Melanocyte of skin (primary cell): ENCODE measurements at places on chromosomes 7 and 10. TPM values are rescaled to one million over a fixed set of nuclear protein-coding genes. Genes with fewer than 3 reads are reported as not detected.

RTKN2 gene
- total RNA-seq: 2.5 and 4.8 TPM in 2 replicates

PAX2 gene
- not detected in 2 replicates for total RNA-seq

ASAH2 gene
- 0.73 and 3.1 TPM in 2 replicates for total RNA-seq

FGFBP3 gene
- 1.00 and 1.9 TPM in 2 replicates for total RNA-seq
